ENCODE measurements at places on chromosomes 6 and 20.

GRCh38 chr6:52552278-52552643 is 24.6 kb downstream of the TRAM2 start:
- no peak for DNase-seq

- no peak for DNase-seq
Measured at GRCh38 chr6:81023007-81023582, 729.4 kb downstream of the TENT5A start.

- no peak for DNase-seq
Measured at GRCh38 chr6:155382338-155382685, 68.0 kb upstream of the TFB1M start.

DNA sequence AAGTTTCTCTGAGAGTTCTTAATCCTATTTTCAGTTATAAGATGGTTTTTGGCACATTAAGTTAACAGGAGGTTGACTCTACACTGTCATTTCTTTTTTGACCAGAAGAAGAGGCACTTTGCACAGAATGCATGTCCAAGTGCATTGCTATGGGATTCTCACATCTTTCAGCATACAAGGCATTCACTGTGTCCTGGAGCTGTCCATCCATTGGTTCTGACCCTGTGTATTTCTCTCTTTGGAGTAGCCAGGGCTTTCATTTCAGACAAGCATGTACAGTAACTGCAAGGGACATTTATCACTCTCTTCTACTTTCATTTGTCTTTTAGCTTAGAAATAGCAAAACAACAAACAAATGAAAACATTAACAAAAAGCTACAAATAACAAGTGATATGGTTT is 275.1 kb upstream of the IMPG1 start:
- DNase-seq: no peak

DNA sequence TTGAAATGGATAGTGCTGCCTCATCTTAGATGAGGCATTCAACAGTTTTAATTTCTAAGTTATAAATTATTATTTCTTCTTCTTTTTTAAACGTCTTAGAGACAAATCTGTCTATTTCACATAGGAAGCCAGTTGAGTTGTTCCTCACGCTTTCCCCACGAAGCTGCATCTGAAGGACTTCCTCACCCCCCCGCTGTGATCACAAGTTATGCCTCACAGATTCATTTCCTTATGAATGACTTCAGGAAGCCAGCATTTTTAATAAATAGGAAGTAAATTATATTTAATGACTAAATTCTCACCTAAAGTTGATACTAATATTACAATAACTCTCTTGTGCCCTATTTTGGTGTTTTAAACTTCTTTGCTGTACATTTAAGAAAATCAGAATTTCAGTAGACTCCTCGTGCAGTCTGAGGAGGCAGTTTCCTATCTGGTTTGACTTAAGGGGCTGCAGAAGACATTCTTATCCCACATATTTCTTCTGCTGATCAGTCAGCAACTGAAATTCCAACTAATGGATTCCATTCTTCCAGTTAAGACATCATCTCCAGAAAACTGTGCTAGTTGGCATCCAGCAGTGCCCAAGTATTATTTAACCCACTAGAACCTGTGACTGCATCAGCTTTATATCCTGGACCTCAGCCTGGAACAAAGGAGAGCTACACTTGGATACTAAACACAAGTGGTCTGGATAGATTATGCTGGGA is 182.7 kb upstream of the CCN2 start:
- DNase-seq: no peak
